ENCODE measurements at places on chromosomes 4 and X.

- no peak overlapping the region for H3K27ac ChIP-seq
- H3K4me3 ChIP-seq: no peak overlapping the region
- H3K27me3 ChIP-seq: no peaks in the 10 kb centered on the region
- DNase-seq: no peak
Observed at GRCh38 chr4:31126881-31127398, 406.8 kb downstream of the PCDH7 start.

GRCh38 chrX:154525606-154526490 is 9.8 kb upstream of the FAM3A start:
- DNase-seq: no peak
- no peak overlapping the region for H3K4me3 ChIP-seq
- H3K27me3 ChIP-seq: no peaks in the 10 kb centered on the region
- H3K27ac ChIP-seq: no peak overlapping the region

DNA sequence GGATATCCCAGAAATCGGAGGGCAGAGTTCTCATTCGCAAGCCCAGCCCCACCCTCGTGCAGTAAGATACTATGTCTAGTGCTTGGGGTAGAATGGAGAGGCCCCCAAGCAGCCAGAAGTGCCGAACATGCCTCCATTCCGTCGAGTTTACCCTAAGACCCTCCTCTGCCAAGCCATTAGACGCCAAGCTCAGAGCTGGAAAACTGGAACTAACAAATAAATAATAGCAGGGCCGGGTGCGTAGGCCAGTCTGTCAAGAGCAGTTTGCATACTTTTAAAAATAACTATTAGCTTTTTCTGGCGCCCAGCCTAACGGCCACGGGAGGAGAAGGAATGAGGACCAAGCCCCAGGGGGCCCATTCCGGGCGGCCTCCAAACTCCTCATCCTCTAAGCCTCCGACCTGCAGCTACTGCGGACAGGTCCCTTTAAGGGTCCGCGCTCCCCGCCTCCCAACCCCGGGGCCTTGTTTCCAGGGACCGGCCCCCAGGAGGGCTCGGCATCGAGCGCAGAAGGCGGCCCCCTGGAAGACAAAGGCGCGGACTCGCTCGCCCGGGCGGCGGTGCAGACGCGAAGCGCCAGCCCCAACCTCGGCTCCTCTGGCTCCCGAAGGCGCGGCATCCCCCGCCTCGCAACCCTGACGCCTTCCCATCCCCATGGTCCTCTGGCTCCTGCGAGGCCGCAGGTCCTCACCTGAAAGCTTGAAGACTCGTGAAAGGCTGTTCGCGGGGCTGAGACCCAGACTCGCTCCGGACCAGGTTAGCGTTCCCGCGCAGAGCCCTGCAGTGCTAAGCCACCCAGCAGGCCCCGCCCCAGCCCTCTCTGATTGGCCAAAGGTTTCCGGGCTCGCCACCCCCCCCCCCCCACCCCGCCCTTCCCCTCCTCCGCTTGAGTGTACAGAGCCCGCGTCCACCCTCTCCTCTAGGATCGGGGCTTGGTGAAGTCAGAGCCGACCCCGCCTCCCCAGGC is at the start of gene TMSB15A:
TMSB15A (minus strand) TSS at position 765 of the 967 bp plus-strand sequence.
- DNase-seq: peak; percentile 50
- peaks cover 34% of the 10 kb centered on the region for H3K27me3 ChIP-seq
- peaks cover 9% of the 10 kb centered on the region for H3K4me1 ChIP-seq
- H3K4me3 ChIP-seq: peak within 1 kb of the TSS; percentile 74
- no peaks in the 10 kb centered on the region for H3K36me3 ChIP-seq

DNA sequence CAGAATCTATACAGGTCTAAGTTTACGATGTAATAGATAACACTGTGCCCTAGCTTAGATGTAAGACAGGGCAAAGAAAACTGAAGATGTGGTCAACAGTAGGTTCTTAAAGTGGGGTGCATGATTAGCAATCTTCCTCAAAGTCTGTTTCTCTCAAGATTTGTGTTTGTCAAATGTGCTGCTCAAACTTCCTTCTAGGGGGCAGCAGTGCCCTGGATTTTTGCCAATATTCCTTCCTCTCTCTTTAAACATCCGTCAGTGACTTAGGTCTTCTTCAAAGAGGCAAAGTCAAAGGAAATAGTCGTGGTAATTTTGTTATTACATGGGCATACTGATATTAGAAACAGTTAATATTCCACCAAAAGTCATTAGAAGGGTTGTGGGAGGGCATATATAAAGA is 4.2 kb upstream of the PDHA2 start:
- H3K36me3 ChIP-seq: no peaks in the 10 kb centered on the region
- H3K4me1 ChIP-seq: no peaks in the 10 kb centered on the region
- no peaks in the 10 kb centered on the region for H3K27me3 ChIP-seq

DNA sequence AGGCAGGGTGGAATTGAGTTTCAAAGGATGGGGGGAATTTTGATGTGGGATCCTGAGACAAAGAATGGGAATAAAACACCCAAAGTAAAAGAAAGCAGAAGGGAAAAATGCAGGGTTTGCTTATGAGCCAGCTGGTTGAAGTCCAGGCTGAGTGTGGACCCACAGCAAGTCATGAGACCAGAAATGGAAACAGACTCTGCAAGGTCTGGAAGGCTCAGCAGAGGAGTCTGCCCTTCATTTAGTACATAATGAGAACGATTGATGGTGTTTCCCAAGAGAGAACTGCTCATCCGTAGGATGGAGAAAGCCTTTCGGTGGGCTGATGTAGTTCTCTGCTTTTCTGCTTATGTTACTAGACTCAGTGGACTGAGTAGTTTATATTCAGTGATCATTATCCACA is 259.1 kb downstream of the C4orf33 start:
- H3K4me1 ChIP-seq: no peaks in the 10 kb centered on the region
- H3K27ac ChIP-seq: no peak overlapping the region
- no peak overlapping the region for H3K4me3 ChIP-seq
- H3K27me3 ChIP-seq: peaks cover 7% of the 10 kb centered on the region

- peaks cover 12% of the 10 kb centered on the region for H3K27me3 ChIP-seq
- DNase-seq: no peak
- H3K27ac ChIP-seq: no peak overlapping the region
- H3K4me1 ChIP-seq: peaks cover 8% of the 10 kb centered on the region
- H3K4me3 ChIP-seq: no peak overlapping the region
Observed at GRCh38 chrX:45472968-45473367, 272.3 kb upstream of the DIPK2B start.

GRCh38 chrX:20383477-20383876 is 116.8 kb upstream of the RPS6KA3 start:
- no peak overlapping the region for H3K4me3 ChIP-seq
- peaks cover 27% of the 10 kb centered on the region for H3K4me1 ChIP-seq
- peak overlapping the region; percentile 76 for H3K27ac ChIP-seq

DNA sequence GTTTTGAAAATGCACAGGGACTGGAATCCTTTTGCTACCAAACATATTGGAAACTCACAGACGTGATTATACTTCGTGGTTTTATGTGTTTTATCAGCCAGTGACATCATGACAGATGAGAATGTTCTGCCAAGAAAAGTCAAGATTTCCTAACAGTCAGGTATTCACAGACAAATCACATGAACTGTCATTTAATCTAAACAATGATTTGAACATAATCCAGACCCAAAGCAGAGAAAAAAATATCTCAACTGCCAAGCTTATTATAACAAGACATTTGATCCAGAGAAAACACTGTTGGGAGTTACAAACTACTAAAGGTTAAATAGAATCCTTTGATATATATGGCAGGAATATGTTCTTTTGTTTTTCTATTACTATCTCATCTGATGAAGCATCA is 635.9 kb upstream of the FRG1 start:
- DNase-seq: no peak
- no peak overlapping the region for H3K27ac ChIP-seq
- no peaks in the 10 kb centered on the region for H3K36me3 ChIP-seq
- no peaks in the 10 kb centered on the region for H3K4me1 ChIP-seq

DNA sequence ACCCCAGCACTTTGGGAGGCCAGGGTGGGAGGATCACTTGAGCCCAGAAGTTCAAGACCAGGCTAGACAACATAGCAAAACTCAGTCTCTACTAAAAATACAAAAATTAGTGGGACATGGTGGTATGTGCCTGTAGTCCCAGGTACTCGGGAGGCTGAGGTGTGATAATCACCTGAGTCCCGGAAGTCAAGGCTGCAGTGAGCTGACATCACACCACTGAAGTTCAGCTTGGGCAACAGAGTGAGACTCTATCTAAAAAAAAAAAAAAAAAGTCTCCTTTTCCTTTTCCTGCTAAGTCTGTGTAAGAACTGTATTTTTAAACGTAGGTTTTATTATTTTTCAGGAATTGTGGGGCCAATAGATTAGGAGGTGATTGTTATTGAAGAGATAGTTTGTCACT is 356.7 kb downstream of the ARHGAP24 start:
- no peak overlapping the region for H3K27ac ChIP-seq
- no peaks in the 10 kb centered on the region for H3K4me1 ChIP-seq
- H3K36me3 ChIP-seq: no peaks in the 10 kb centered on the region
- no peak for DNase-seq
- H3K4me3 ChIP-seq: no peak overlapping the region

DNA sequence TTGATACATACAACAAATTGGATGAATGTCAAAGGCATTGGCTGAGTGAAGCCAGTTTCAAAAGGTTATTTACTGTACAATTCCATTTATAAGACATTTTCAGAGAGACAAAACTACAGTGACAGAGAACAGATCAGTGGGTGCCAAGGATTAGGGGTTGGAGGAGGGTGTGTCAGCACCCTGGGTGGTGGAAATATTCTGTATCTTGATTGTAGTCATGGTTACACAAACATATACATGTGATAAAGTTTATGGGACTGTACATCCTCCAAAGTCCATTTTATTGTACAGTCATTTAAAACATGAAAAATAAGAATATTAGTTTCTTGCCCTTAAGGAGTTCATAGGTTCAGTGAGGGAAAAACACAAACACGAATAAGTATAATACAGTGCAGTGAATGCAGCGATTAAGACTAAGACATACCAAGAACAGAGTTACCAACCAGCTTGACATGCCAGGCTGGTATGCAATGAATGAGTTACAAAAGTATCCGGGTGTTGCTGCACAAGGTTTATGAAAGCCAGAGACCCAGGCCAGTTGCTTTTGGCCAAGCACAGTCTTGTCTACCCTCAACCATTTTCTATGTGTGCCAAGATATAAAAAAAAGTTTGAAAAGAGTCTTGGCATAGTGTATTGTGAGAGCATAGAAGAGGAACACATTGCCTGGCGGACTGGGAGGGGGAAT is 123.6 kb downstream of the MSL3 start:
- no peak overlapping the region for H3K4me3 ChIP-seq
- no peak for DNase-seq
- H3K27ac ChIP-seq: no peak overlapping the region
- H3K36me3 ChIP-seq: no peaks in the 10 kb centered on the region

- H3K27ac ChIP-seq: no peak overlapping the region
- peak; percentile 8 for DNase-seq
- H3K27me3 ChIP-seq: no peaks in the 10 kb centered on the region
- no peak overlapping the region for H3K4me3 ChIP-seq
Observed at GRCh38 chr4:164012396-164013027, 518.0 kb downstream of the TMA16 start.

GRCh38 chr4:105227054-105227453 is 80.4 kb downstream of the TET2 start:
- H3K4me3 ChIP-seq: no peak overlapping the region
- peaks cover 18% of the 10 kb centered on the region for H3K36me3 ChIP-seq
- peaks cover 10% of the 10 kb centered on the region for H3K4me1 ChIP-seq
- H3K27me3 ChIP-seq: no peaks in the 10 kb centered on the region
- H3K27ac ChIP-seq: no peak overlapping the region

DNA sequence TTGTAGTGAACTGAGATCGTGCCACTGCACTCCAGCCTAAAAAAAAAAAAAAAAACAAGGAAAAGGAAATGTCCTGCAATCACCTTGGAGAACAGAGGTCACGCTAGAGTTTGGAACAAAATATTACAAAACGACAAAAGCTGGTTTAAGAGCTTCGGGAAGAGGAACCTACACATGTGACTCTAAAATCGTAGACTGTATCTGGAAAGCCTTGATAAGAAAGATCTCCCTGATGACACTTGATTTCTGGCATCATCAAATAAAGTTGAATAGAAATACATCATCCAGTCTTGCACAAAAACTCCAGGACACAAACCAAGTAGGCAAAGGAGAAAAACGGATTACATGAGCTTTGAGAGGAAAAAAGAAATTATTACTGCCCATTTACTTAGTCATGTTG is 31.1 kb upstream of the DOCK11 start:
- H3K27me3 ChIP-seq: no peaks in the 10 kb centered on the region
- H3K27ac ChIP-seq: no peak overlapping the region
- no peak for DNase-seq
- H3K4me1 ChIP-seq: peaks cover 1% of the 10 kb centered on the region
- no peak overlapping the region for H3K4me3 ChIP-seq

DNA sequence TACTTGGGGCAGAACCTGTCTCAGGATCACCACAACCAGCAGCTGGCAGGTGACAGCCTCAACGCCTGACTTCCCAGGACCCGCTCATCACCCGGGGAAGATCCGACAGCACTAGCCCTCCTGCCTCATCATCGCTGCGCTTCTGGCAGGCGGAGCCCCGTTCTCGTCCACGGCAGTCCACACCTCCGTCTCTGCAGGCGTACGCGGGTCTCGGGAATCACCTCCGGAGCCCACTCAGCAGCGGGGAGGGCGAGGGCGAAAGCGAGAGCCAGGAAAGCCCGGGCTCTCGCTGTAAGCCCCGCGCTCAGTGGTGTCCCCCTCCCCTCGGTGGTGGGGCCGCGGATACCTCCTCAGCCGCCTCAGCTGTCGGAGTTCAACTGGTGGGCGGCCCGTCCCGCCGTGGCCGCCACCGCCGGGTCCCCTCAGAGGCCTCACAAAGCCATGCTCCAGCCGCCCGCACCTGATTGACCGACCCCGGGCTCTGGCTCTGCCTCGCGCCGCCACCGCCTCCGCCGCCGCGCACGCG is 518 bp upstream of the CNKSR2 start:
- H3K4me1 ChIP-seq: peaks cover 29% of the 10 kb centered on the region
- H3K4me3 ChIP-seq: peak overlapping the region; percentile 89
- no peaks in the 10 kb centered on the region for H3K36me3 ChIP-seq
- H3K27me3 ChIP-seq: no peaks in the 10 kb centered on the region

GRCh38 chr4:184356366-184356765 is 118.0 kb downstream of the IRF2 start:
- no peaks in the 10 kb centered on the region for H3K36me3 ChIP-seq
- peaks cover 30% of the 10 kb centered on the region for H3K4me1 ChIP-seq
- no peak overlapping the region for H3K4me3 ChIP-seq
- DNase-seq: no peak
- H3K27ac ChIP-seq: peak overlapping the region; percentile 59
- H3K27me3 ChIP-seq: no peaks in the 10 kb centered on the region

GRCh38 chrX:124217304-124218251 is 114.9 kb upstream of the TEX13D start:
- peak; percentile 60 for DNase-seq
- H3K4me1 ChIP-seq: peaks cover 91% of the 10 kb centered on the region
- H3K4me3 ChIP-seq: peak overlapping the region; percentile 68
- H3K36me3 ChIP-seq: peaks cover 3% of the 10 kb centered on the region
- H3K27me3 ChIP-seq: peaks cover 2% of the 10 kb centered on the region

- H3K4me1 ChIP-seq: peaks cover 11% of the 10 kb centered on the region
- no peaks in the 10 kb centered on the region for H3K27me3 ChIP-seq
- H3K27ac ChIP-seq: peak overlapping the region; percentile 83
Observed at GRCh38 chrX:103685396-103685795, 1.1 kb downstream of the MORF4L2 start.

DNA sequence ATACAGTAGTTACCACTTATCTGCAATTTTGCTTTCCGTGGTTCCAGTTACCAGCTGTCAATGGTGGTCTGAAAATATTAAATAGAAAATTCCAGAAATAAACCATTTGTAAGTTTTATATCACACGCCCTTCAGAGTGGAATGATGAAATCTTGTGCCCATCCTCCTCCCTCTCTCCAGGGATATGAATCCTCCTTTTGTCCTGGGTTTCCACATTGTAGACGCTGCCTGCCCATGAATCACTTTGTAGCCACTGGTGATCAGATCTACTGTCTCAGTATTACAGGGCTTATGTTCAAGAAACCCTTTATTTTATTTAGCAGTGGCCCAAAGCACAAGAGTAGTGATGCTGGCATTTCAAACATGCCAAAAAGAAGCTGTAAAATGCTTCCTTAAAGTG is 198.6 kb downstream of the KCNIP4 start:
- no peak overlapping the region for H3K4me3 ChIP-seq
- no peaks in the 10 kb centered on the region for H3K27me3 ChIP-seq
- DNase-seq: no peak
- no peaks in the 10 kb centered on the region for H3K36me3 ChIP-seq
- no peaks in the 10 kb centered on the region for H3K4me1 ChIP-seq
